ENCODE measurements at places on chromosomes 13 and 19. TPM values are rescaled to one million over a fixed set of nuclear protein-coding genes. Genes with fewer than 3 reads are reported as not detected.

The KCNJ14 gene
- total RNA-seq, result 2.4 TPM

The NAPSA gene
- 6.0 TPM for total RNA-seq

The KLF5 gene
- 5.7 TPM for total RNA-seq

The CCNA1 gene
- total RNA-seq, result 0.69 TPM

The SLAIN1 gene
- total RNA-seq, result 32.2 TPM

The NLRP7 gene
- not detected for total RNA-seq

GRCh38 chr19:4288091-4288777 lies 9.2 kb downstream of the SHD start:
- no peaks in the 10 kb centered on the region for H3K4me1 ChIP-seq
- H3K4me3 ChIP-seq, result no peak overlapping the region
- H3K27me3 ChIP-seq, result no peaks in the 10 kb centered on the region
- H3K27ac ChIP-seq, result no peak overlapping the region
- no peak for DNase-seq
- H3K36me3 ChIP-seq, result no peaks in the 10 kb centered on the region

DNA sequence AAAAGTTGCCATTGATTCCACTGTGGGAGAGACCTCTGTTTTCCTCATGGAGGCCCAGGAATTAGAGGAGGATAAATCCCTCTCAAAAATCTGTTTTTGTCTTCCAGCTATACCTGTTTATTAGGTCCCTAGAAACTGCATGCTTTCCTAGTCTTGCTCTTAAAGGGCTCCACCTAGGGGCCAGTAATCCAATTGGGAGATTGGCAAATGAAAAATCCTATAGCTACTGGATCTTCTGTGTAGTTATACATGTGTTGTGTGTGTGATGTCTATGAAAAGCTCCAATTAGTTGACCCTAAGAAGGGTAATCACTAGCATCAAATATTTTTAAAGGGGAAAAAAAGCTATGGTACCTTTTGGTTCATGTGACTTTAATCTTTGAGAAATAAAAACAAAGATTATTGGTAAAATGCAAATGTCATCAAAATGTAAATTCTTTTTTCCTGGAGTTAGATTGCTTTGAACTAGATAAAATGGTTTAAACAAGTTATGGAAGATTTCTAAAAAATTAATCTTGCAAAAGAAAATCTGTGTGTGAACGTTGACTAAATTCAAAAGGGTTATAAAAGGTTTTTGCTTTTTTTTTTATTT lies 63.4 kb upstream of the C1QTNF9B start:
- H3K27me3 ChIP-seq, result no peaks in the 10 kb centered on the region
- no peak overlapping the region for H3K27ac ChIP-seq
- H3K4me1 ChIP-seq, result no peaks in the 10 kb centered on the region
- no peak for DNase-seq

DNA sequence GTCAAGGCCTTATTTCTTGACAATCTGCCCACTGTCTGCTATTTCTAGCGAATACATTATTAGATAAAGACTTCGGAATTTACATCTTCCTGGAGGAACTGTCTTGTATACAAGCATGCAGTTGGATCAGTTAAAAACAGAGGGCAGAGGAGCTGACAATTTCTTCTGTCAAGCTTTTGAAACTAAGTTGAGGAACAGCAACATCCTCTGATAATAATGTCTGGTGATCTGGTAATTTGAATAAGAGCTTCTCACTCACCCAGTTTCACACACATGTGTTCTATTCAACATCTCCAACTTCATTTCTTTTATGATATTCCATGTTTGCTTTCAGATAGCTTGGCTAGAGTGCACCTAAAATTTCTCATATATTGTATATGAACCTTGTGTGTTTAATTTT lies 50.2 kb downstream of the MTMR6 start:
- H3K4me3 ChIP-seq, result no peak overlapping the region
- H3K4me1 ChIP-seq, result no peaks in the 10 kb centered on the region
- H3K27ac ChIP-seq, result no peak overlapping the region
- no peaks in the 10 kb centered on the region for H3K36me3 ChIP-seq
- H3K27me3 ChIP-seq, result no peaks in the 10 kb centered on the region

DNA sequence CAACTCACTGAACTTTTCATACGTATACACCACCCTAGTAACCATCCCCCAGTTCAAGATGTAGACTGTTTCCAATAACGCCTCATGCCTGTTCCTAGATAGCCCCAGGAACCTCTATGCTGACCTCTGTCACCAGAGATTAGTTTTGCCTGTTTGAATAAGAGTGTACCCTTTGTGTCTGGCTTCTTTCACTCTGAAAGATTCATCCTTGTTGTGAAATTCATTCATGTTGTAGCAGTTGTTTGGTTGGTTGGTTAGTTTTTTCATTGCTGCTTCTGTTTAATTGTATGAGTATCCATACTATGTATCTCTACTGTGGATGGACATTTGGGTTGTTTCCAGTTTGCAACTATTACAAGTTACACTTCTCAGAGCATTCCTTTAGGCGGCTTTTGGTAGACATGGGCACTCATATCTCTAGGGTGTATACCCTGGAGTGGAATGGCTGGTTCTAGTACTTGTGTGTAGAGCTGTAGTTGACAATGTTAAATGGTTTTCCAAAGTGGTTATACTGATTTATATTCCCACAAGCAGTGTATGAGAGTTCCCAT lies 1.6 kb downstream of the RNASEH2B start:
- H3K4me1 ChIP-seq, result peaks cover 18% of the 10 kb centered on the region
- no peak for DNase-seq
- H3K4me3 ChIP-seq, result peak overlapping the region; percentile 86
- H3K27me3 ChIP-seq, result no peaks in the 10 kb centered on the region

GRCh38 chr19:7211191-7211951 lies 82.8 kb downstream of the INSR start:
- H3K4me1 ChIP-seq, result peaks cover 3% of the 10 kb centered on the region
- no peaks in the 10 kb centered on the region for H3K27me3 ChIP-seq
- no peak for DNase-seq
- H3K27ac ChIP-seq, result no peak overlapping the region
- H3K36me3 ChIP-seq, result no peaks in the 10 kb centered on the region

GRCh38 chr19:16325161-16325527 lies 518 bp downstream of the KLF2 start:
- H3K4me1 ChIP-seq, result peaks cover 32% of the 10 kb centered on the region
- DNase-seq, result peak; percentile 58
- H3K27ac ChIP-seq, result peak overlapping the region; percentile 98
- peaks cover 38% of the 10 kb centered on the region for H3K36me3 ChIP-seq
- H3K4me3 ChIP-seq, result peak overlapping the region; percentile 59

DNA sequence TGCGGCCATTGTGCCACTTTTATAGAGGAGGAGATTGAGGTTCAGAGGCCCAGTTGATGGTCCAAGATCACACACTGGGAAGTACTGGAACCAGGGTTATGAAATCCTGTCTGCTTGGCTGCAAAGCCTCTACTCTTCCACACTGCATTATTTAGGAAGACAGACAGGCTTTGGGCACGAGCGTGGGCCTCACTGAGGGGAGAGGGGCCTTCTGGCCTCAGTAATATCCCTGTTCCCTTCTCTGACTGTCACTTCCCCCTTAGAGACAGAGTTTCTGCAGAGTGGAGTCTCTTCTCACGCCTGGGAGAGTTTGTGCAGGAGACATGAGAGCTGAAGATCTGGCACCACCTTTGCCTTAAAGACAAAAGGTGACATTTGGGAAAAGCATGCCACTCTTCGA lies 49.0 kb upstream of the PNMA8B start:
- H3K27me3 ChIP-seq, result no peaks in the 10 kb centered on the region
- no peak for DNase-seq
- H3K4me3 ChIP-seq, result no peak overlapping the region
- H3K36me3 ChIP-seq, result no peaks in the 10 kb centered on the region
- H3K27ac ChIP-seq, result no peak overlapping the region
- no peaks in the 10 kb centered on the region for H3K4me1 ChIP-seq

DNA sequence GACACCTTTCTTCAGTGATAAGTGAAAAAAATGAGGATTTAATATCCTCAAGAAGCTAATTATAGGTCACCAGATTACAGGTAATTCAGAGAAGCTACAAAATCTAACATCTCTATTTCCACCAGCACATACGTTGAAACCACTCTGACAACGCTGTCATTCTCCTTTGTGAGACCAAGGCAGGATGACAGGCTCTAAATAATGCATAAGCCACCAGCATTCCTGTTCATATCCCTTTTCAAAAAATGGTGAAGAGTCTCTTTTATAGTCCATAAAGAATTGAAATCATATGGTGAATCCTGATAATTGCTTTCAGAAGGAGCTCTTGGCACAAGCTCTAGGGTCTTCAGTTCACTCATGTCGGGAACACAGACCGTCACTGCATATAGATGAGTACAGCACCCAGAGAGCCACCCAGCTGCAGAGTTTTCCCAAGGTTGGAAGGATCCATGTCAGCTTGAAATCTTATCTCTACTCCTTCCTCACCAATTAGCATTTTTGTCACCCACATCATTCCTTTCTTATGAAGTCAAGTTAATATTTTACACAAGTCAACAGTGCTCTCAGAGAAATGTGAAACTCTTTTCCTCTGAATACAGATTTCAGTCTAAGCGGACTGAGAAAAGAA lies 431.4 kb downstream of the TBC1D4 start:
- DNase-seq, result no peak
- no peaks in the 10 kb centered on the region for H3K27me3 ChIP-seq
- no peaks in the 10 kb centered on the region for H3K36me3 ChIP-seq
- H3K4me3 ChIP-seq, result no peak overlapping the region
- no peak overlapping the region for H3K27ac ChIP-seq

GRCh38 chr19:6767081-6767356 lies 216 bp downstream of the SH2D3A start:
- peak overlapping the region; percentile 82 for H3K4me3 ChIP-seq
- no peaks in the 10 kb centered on the region for H3K36me3 ChIP-seq
- DNase-seq, result no peak
- H3K4me1 ChIP-seq, result peaks cover 37% of the 10 kb centered on the region

DNA sequence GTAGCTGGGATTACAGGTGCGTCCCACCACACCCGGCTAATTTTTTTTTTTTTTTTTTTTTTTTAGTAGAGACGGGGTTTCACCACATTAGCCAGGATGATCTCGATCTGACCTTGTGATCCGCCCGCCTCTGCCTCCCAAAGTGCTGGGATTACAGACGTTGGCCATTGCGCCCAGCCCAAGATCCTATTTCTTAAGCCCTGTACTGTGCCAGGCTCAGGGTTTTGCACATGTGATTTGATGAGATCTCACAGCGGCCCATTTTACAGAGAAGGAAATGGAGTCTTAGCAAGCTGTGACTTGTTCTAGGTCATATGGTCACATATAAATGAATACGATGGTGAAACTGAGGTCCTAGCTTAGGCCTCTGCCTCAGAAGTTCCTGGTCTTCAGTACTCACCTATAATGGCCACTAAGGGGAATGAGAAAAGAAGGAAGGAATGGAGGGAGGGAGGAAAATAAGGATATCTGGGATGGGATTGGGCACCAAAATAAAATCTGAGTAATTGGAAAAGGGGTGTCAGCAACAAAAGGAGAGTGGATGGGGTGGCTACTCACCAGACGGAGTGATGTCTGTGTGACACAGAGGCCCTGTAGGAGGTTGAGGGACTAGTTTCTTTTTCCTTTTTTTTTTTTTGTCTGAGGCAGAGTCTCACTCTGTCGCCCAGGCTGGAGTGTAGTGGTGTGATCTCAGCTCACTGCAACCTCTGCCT lies 1.3 kb downstream of the OSCAR start:
- H3K4me1 ChIP-seq, result peaks cover 17% of the 10 kb centered on the region
- DNase-seq, result no peak
- peaks cover 4% of the 10 kb centered on the region for H3K36me3 ChIP-seq
- no peak overlapping the region for H3K4me3 ChIP-seq

- no peaks in the 10 kb centered on the region for H3K36me3 ChIP-seq
- no peaks in the 10 kb centered on the region for H3K27me3 ChIP-seq
- DNase-seq, result no peak
- H3K27ac ChIP-seq, result peak overlapping the region; percentile 27
- H3K4me3 ChIP-seq, result no peak overlapping the region
These were observed 24.7 kb downstream of the URI1 start for GRCh38 chr19:29966588-29967249.

- peaks cover 36% of the 10 kb centered on the region for H3K4me1 ChIP-seq
- no peak within 1 kb of the TSS for H3K27ac ChIP-seq
- no peaks in the 10 kb centered on the region for H3K36me3 ChIP-seq
- no peaks in the 10 kb centered on the region for H3K27me3 ChIP-seq
- H3K4me3 ChIP-seq, result no peak within 1 kb of the TSS
These were observed at the start of gene JSRP1 for GRCh38 chr19:2255982-2256685. JSRP1 (minus strand) TSS chr19:2256417; CDS start chr19:2255314, 1,103 bp downstream.

- no peak overlapping the region for H3K4me3 ChIP-seq
- H3K27me3 ChIP-seq, result no peaks in the 10 kb centered on the region
- H3K36me3 ChIP-seq, result no peaks in the 10 kb centered on the region
- no peak overlapping the region for H3K27ac ChIP-seq
- DNase-seq, result no peak
- no peaks in the 10 kb centered on the region for H3K4me1 ChIP-seq
These were observed 95.6 kb upstream of the STARD13 start for GRCh38 chr13:33381180-33381579.

DNA sequence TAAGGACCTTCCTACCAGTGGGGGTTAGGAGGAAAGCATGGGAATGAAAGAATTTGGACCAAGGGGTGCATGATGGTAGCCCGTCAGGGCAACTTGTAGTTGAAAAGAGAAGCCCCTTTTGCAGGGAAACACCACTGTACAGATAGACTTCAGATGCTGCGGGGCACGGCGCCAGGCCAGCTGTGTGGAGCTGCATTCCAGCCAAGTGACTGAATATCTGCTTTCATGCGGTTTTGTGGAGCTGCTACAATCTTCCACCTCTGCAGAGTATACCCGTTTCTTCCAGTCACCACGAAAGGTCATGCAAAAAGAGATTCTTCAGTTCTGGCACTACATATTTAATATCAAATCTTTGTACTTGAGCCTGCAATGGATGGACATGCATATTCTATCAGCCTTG lies 104.7 kb downstream of the RGCC start:
- H3K27ac ChIP-seq, result no peak overlapping the region
- H3K36me3 ChIP-seq, result no peaks in the 10 kb centered on the region
- DNase-seq, result no peak
- no peaks in the 10 kb centered on the region for H3K4me1 ChIP-seq
- H3K27me3 ChIP-seq, result no peaks in the 10 kb centered on the region

GRCh38 chr13:44331912-44332851 lies 41.4 kb upstream of the SERP2 start:
- no peaks in the 10 kb centered on the region for H3K4me1 ChIP-seq
- no peaks in the 10 kb centered on the region for H3K36me3 ChIP-seq
- no peaks in the 10 kb centered on the region for H3K27me3 ChIP-seq
- H3K4me3 ChIP-seq, result no peak overlapping the region
- H3K27ac ChIP-seq, result no peak overlapping the region
- DNase-seq, result no peak

DNA sequence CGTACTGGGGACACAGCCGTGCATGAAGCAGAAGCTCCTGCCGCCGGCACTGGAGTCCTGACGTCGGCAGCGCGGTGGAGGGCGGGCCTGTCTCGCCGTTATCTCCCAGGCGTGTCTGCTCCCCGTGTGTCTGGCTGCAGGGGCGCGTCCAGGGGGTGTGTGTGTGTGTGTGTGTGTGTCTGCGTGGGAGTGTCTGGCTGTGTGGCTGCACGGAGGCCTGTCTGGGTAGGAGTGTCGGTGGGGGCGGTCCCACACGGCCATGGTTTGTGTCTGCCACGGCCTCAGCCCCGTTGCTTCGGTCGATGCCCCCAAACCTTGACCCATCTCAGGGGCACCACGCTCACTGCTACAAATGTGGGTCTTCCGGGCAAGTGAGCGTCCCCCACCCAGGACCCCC lies 18.3 kb downstream of the ARID3A start:
- H3K27me3 ChIP-seq, result no peaks in the 10 kb centered on the region
- no peak for DNase-seq
- no peak overlapping the region for H3K27ac ChIP-seq
- H3K4me3 ChIP-seq, result no peak overlapping the region
- peaks cover 14% of the 10 kb centered on the region for H3K4me1 ChIP-seq

- no peak overlapping the region for H3K27ac ChIP-seq
- no peak overlapping the region for H3K4me3 ChIP-seq
- H3K27me3 ChIP-seq, result no peaks in the 10 kb centered on the region
These were observed 6.0 kb downstream of the CKAP2 start for GRCh38 chr13:52461265-52461664.
